ENCODE measurements at places on chromosomes 2 and 18. TPM values are rescaled to one million over a fixed set of nuclear protein-coding genes. Genes with fewer than 3 reads are reported as not detected.

GREB1L gene
- 7.5 TPM for total RNA-seq

GIGYF2 gene
- 33.7 TPM for total RNA-seq

ASPRV1 gene
- total RNA-seq, result 0.20 TPM

RPRM gene
- 0.30 TPM for total RNA-seq

DQX1 gene
- not detected for total RNA-seq

DSG1 gene
- total RNA-seq, result not detected

EN1 gene
- total RNA-seq, result not detected

NEU2 gene
- not detected for total RNA-seq

SLC4A5 gene
- total RNA-seq, result 1.2 TPM

TAF1B gene
- total RNA-seq, result 30.5 TPM

MYO7B gene
- total RNA-seq, result 0.25 TPM

BOLL gene
- not detected for total RNA-seq

MOCOS gene
- 12.0 TPM for total RNA-seq

KYNU gene
- total RNA-seq, result 1.6 TPM

ZNF142 gene
- total RNA-seq, result 3.5 TPM

DSG3 gene
- total RNA-seq, result 0.05 TPM

ONECUT2 gene
- total RNA-seq, result under 0.01 TPM

SLC19A3 gene
- total RNA-seq, result 4.0 TPM

SKOR2 gene
- total RNA-seq, result not detected

RASGRP3 gene
- 2.4 TPM for total RNA-seq

UGT1A8 gene
- 0.35 TPM for total RNA-seq

POTEE gene
- total RNA-seq, result not detected

CD302 gene
- 3.8 TPM for total RNA-seq

SERPINB12 gene
- total RNA-seq, result not detected

SFTPB gene
- not detected for total RNA-seq

SLC1A4 gene
- 8.5 TPM for total RNA-seq

MAP4K4 gene
- total RNA-seq, result 81.3 TPM

WDR35 gene
- total RNA-seq, result 14.6 TPM

MEP1B gene
- not detected for total RNA-seq

AMER3 gene
- total RNA-seq, result not detected

SLC14A1 gene
- total RNA-seq, result 0.17 TPM

CABYR gene
- 9.2 TPM for total RNA-seq

C2orf80 gene
- total RNA-seq, result not detected

CCDC138 gene
- total RNA-seq, result 6.4 TPM

DSEL gene
- 10.7 TPM for total RNA-seq

GNLY gene
- not detected for total RNA-seq

CYRIA gene
- total RNA-seq, result 9.2 TPM

PCGF1 gene
- 19.1 TPM for total RNA-seq

CLEC4F gene
- total RNA-seq, result not detected

VWC2L gene
- 0.15 TPM for total RNA-seq

IL1B gene
- 0.35 TPM for total RNA-seq

CCBE1 gene
- 8.7 TPM for total RNA-seq

MC4R gene
- total RNA-seq, result not detected

Measured in renal cortical epithelial cell (primary cell).